ENCODE measurements at places on chromosomes 5 and 9.

GRCh38 chr9:113482341-113482740 is 18.8 kb downstream of the RGS3 start:
- no peak for DNase-seq

DNA sequence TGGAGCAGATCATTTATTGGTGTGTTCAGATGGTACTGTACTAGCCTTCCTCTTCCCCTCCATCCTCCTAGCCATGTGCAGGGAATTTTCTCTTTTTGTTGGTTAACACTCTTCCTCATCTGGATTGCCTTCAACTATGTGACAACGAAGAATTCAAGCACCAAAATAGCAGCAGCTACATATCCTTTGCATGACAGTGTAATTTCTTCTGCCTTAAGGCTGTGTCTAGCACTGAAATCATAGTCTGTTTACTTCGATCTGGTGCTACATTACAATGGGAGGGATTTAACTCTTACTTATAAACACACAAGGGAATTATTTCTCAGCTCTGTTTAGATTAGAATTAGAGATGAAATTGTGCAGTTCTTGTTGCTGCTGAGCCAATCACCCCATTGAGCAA is 260.4 kb downstream of the ARL15 start:
- DNase-seq = no peak

- no peak for DNase-seq
Measured at GRCh38 chr9:79286992-79287707, 284.6 kb upstream of the TLE4 start.

- no peak for DNase-seq
Measured at GRCh38 chr9:92291577-92291976, 1.9 kb downstream of the IARS1 start.

GRCh38 chr9:75176037-75176436 is 87.7 kb downstream of the OSTF1 start:
- no peak for DNase-seq
